ENCODE measurements at places on chromosomes 6 and 20. TPM values are rescaled to one million over a fixed set of nuclear protein-coding genes. Genes with fewer than 3 reads are reported as not detected.

PPP1R10 gene
- total RNA-seq = 33.6 TPM

RAB23 gene
- 15.3 TPM for total RNA-seq

PPP1R14C gene
- total RNA-seq = 91.6 TPM

GMPR gene
- total RNA-seq = 96.0 TPM

Measured in heart right ventricle (tissue), 16 donors.